ENCODE measurements at places on chromosomes 2 and 18.

GRCh38 chr2:47069628-47070154, 85.4 kb downstream of the STPG4 start:
- DNase-seq: no peak

DNA sequence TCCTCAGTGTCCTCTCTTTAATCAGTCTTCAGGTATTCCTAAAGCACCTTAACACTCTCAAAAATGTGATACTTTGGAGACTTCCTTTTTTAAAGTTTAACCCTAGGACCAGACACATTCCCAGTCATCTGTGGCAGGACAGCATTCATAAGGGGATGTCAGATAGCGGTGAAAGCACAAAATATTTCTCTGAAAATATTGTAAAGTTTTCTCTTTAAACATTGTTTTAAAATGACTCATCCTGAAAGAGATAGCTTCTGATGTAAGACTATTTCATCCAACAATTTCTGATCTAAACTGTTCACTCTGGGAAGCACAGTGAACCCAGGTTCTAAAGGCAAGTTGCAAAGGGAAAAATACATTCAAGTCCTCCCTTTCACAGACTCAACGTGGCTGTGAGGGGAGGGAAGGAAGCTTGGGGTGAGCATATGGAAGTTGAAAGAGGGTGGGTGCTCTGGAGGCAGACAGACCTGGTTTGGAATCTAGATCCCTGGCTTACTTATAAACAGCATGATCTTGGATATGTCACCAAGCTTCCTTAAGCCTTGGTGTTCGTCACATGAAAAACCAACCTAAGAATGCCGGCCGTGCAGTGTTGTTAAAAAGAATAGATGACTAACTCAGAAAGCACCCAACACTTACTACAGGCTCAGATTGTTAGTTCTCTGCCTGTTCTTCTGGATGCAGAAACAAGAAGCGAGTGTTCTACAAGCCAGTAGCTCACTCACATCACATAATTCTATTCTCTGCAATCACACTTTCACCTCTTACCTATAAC, 12.1 kb downstream of the GALNT14 start:
- DNase-seq: no peak

- no peak for DNase-seq
These were observed 480.9 kb upstream of the CHST9 start for GRCh38 chr18:27666016-27666415.

DNA sequence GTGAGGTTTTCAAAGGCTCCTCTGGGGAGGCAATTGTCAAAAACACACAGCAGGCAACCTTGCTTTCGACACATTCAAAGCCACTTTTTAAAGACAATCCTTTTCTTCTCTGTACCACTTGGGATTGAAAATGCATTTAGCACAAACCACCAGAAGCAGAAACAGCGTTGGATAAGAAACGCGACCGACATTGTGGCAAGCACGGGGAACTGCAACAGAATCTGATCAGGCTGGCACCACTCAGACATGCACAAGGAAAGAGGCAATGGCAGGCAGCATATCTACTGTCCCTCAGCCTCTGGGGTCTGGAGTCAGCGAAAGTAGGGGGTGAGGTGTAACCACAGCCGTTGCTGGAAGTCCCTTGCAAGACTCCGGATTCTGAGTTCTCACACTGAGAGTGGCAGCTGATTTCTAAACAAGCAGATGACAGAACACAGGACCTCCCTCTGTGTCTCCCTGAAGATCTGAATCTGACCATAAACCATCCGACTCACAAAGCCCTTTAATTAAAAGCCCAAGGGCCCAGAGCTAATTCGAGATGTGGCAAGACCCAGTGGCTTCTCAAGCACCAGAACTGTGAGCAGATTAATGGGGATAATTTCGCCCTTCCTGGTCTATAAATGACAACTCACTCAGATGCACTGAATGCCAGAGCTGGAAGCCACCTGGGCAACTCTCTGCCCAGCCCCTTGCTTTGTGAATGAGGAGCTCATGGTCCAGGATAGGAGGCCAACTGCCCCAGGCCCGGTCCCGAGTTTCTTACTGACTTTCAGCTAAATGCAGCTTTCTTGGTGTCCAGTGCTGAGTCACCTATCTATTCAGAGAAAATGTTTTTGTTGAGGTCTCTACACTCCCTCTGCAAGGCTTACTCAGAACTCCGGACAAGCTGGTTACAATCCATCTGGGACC, 29.6 kb downstream of the CYRIA start:
- DNase-seq: no peak

DNA sequence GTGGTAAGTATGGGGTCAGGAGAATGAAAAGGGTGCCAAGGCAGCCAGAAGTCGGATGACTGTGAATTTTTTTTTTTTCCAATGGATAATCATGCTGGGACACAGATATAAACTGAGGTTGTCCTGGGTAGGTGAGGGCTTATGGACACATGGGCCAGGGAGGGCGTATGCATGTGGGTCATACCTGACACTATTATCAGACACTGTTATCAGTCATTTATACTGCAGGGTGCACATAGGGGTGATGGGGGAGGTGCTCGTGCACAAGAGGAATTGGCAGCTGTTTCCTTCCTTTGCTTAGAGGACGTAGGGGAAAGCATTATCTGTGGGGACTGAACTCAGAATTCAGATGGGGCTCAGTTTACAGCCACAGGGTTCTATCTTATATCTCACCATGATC, 10.1 kb downstream of the CTIF start:
- DNase-seq: no peak

- DNase-seq: no peak
These were observed 247.4 kb upstream of the CYP26B1 start for GRCh38 chr2:72395096-72395495.

- DNase-seq: no peak
These were observed 14.3 kb downstream of the KCNK3 start for GRCh38 chr2:26706616-26707473.

DNA sequence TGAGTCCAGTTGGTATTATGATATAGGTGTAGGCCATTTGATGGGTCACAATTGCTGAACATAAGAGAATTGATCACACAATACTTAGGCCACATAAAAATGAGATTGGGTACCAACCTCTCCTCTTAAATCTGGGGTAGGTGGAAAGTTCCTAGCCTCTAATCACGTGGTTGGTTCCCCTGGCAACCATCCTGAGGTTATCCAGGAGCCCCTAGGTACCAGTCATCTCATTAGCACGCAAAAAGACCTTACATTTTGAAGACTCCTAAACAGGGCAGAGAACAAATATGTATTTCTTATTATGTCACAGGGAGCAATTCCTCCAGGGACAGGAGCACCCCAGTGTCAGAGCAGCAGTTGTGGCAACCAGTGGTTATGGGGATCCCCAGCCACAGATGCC, 12.7 kb upstream of the SELENOI start:
- DNase-seq: no peak

DNA sequence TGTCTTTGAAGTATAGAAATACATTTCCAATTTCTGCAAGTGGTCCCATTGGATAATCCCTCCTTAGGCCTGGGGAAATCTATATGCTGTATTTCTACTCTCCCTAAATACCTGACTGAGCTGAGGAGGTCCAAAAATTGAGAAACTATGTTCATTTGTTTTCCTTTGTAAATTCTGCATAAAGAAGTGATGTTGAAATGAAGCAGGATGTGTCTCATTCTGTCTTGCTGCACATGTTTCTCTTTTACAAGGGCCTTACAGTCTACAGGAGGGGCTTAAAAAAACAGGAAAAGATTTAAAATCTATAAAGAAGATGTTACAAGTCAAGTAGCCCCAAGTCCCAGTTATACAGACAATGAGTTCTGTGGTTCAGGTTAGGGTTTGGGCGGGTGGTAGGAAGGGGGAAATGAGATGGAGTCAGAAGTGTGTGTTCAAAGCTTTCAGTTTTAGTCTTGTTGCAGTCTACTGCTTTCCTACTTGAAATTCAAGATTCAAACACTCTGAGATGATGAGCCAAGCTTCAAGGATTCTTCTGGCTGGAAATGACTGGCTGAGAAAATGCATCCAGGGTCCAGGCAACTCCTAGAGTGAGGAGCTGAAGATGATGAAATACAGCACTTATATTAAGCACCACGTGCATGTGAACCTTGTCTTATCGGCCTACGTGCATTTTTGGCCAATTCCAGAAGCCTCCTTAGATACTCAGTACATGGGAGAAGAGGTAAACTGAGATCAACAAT, 146.3 kb upstream of the CELF4 start:
- DNase-seq: no peak

GRCh38 chr2:46775722-46776121, 139.9 kb downstream of the MCFD2 start:
- no peak for DNase-seq

GRCh38 chr2:150375333-150375732, 112.1 kb downstream of the RND3 start:
- no peak for DNase-seq

DNA sequence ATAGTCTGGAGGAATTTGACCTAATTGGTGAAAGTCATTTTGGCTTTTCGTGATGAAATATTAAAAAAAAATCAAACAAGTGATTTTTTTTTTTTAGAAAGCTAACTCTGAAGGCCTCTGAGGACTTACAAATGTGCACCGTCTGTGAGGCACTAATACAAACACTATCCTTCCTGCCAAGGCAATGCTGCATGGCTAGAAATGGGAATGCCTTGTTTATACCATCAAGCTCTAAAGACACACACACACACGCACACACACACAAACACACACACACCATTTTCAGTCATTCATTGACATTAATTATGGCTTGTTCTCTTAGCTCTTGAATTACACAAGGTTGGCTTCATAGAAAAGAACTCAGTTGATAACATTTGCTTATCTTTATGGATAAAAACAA, 1242.0 kb upstream of the ACVR2A start:
- DNase-seq: no peak

GRCh38 chr2:203237346-203238238, 1.2 kb upstream of the CYP20A1 start:
- DNase-seq: no peak

DNA sequence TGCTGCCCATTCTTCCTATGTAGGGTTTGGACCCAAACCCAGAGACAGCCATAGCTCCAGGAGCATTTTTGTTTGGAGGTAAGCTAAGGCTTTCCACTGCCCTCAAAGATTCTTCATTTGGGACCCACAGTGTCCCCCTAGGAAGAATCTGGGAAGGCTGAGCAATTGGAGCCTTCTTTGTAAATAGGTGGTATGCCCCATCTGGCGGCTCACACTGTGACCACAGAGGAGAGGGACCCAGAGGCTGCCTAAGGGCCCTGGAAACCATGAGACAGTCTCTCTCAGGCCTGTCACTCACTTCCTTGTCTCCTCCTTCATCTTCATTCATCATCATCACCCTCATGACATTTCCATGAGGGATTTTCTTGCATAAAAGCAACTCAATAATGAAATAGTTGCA, 215.4 kb upstream of the OSR1 start:
- DNase-seq: no peak

DNA sequence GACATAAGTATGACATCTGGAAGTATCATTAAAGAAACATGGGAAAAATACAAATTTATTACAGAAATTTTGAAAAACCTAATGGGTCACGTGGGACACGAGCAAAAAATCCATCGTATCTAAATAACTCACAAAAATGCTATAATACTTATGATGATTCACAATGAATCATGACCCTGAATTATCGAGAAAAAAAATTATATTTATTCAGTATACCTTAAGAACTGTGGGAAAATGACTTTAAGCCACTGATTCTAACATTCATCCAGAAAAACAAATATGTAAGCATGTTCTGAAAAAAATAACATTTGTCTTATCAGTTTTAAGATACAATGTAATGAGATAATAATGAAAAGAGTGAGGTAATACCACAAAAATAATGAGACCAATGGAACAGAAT, 51.8 kb downstream of the ZNF385B start:
- no peak for DNase-seq

DNA sequence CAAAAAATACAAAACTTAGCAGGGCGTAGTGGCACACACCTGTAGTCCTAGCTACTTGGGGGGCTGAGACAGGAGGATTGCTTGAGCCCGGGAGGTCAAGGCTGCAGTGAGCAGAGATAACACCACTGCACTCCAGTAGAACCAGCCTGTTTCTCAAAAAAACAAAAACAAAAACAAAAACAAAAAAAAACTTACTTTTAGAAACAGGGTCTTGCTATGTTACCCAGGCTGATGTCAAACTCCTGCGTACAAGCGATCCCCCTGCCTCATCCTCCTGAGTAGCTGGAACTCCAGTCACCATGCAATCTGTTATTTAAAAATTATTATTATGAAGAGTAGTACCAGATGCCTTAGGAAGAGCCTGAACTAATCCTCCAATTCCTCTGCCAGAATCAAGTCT, 35.0 kb upstream of the GLI2 start:
- no peak for DNase-seq

GRCh38 chr2:76009484-76009883, 298.8 kb upstream of the GCFC2 start:
- no peak for DNase-seq

- DNase-seq: no peak
These were observed 2.0 kb upstream of the TUBB6 start for GRCh38 chr18:12305930-12306629.

DNA sequence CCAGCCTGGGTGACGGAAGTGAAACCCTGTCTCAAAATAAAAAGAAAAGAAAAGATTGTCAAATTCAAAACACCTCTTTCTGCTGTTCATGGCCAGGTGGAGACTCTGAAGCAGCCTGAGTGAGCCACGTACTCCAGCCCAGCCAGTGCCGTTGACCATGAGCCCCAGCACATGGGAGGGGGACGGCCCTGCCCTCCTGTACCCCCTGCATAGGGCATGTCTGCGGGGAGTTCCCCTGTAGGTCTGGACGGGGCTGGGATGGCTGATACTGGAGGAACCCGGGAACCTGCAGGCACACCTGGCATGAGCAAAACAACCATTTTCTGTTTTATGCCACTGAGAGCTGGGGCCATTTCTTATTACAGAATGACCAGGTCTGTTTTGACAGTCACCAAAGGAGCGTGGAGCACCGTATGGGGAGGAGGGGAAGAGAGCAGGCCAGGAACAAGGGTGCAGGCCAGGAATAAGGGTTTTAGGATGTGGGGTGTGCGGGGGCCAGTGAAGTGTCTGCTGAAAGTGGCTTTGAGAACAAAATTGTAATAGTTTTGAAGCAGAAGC, 30.1 kb downstream of the TMEM18 start:
- no peak for DNase-seq

DNA sequence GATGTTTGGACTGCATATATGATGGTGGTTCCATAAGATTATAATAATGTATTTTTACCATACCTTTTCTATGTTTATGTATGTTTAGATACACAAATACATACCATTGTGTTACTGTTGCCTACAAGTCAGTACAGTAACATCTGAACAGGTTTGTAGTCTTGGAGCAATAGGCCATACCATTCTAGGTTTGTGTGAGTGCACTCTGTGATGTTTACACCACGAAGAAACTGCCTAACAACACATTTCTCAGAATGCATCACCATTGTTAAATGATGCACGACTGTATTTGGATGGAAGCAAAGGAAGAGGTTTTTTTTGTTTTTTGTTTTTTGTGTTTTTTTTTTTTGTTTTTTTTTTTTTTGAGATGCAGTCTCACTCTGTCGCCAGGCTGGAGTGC, 9.5 kb downstream of the DUSP19 start:
- DNase-seq: no peak

- DNase-seq: no peak
These were observed 201.1 kb downstream of the ZNF804A start for GRCh38 chr2:184799379-184799778.

- no peak for DNase-seq
These were observed 188.9 kb upstream of the CXCR4 start for GRCh38 chr2:136306836-136307235.

DNA sequence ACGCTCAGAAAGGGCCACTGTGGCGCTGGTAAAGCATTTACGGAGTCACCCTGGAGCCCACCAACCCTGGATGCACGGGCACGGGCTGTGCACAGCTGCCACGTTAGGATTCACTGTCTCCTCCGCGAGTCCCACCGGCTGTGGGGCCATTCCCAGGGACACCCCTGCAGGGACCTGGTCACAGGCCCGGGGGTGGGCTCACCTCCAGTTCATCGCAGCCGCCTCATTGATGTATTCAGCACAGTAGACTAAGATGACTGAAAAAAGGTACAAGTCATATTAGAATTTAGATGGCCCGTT, 4.7 kb downstream of the TMEM18 start:
- DNase-seq: no peak
